ENCODE measurements at places on chromosomes 12 and 14.

DNA sequence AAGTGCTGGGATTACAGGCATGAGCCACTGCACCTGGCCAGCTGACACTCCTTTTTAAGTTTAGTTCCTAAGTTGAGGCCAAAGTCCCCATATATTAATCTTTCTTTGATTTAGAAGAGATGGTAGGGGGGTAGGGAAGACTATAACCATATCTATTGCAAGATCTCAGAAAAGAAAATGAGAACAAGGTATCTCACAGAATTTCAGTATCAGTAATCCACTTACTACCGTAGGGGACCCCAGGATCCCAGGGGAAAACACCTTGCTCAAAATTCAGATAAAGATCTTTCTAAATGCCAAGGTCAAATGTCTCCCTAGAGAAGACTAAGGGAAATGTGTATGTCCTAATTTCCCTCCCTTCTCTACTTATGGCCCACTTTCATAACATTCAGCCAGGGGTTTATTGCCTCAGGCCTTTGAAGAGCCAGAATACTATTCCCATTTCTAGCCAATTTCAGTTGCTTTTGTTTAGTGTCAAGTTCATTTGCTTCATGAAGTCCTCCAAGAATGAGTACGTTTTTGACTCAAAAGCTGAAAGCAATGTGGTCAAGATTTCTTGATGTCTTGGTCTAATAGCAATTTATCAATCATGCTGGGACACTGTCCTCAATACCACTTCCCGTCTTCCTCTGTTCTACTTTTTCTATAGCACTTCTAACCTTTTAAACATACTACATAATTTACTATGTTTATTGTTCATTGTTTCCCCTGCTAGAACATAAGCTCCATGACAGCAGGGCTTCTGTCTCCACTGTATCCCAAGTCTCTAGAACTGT is 86.3 kb downstream of the DCAF5 start:
- DNase-seq = no peak

- DNase-seq = no peak
These were observed 61.1 kb downstream of the TESC start for GRCh38 chr12:117038023-117038680.

GRCh38 chr14:97106609-97107008 is 309.4 kb downstream of the VRK1 start:
- no peak for DNase-seq

GRCh38 chr14:54776361-54777001 is 126.1 kb downstream of the GCH1 start:
- DNase-seq = peak; percentile 69

DNA sequence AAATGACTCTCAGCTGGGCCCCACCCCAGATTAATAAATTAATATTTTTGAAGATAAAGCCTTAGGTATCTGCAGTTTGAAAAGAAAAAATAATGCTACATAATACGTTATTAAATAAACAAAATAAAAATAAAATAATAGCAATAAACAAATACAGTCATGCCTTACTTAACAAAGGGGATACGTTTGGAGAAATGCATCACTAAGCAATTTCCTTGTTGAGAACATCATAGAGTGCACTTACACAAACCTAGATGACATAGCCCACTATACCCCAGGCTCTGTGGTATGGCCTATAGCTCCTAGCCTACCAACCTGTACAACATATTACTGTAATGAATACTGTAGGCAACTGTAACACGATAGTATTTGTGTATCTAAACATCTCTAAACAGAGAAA is 7.1 kb upstream of the EGLN3 start:
- DNase-seq = no peak

DNA sequence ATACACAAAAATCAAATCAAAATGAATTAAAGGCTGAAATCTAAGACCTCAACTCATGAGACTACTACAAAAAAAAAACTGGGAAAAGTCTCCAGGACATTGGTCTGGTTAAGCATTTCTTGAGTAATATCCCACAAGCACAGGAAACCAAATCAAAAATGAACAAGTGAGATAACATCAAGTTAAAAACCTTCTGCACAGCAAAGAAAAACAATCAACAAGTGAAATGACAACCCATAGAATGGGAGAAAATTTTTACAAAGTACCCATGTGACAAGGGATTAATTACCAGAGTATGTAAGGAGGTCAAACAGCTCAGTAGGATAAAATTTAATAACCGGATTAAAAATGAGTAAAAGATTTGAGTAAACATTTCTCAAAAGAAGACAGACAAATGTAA is 338.7 kb downstream of the SLC16A7 start:
- no peak for DNase-seq

- peak; percentile 12 for DNase-seq
These were observed 417.0 kb downstream of the DPF3 start for GRCh38 chr14:72476657-72477499.
